Tibial artery (tissue), 4 donors: ENCODE measurements at places on chromosomes 13 and 19.

GRCh38 chr19:41430922-41431321 lies 3.7 kb upstream of the B3GNT8 start:
- peaks cover 32% of the 10 kb centered on the region for H3K36me3 ChIP-seq
- H3K27ac ChIP-seq = no peak overlapping the region
- no peak for DNase-seq
- H3K4me3 ChIP-seq = no peak overlapping the region
- no peaks in the 10 kb centered on the region for H3K27me3 ChIP-seq
- peaks cover 26% of the 10 kb centered on the region for H3K4me1 ChIP-seq

GRCh38 chr19:7000333-7000732 lies 20.9 kb downstream of the MBD3L2B start:
- H3K4me1 ChIP-seq = no peaks in the 10 kb centered on the region
- no peaks in the 10 kb centered on the region for H3K27me3 ChIP-seq
- H3K27ac ChIP-seq = no peak overlapping the region
- H3K4me3 ChIP-seq = no peak overlapping the region
- no peak for DNase-seq
- no peaks in the 10 kb centered on the region for H3K36me3 ChIP-seq

GRCh38 chr13:78334059-78334458 lies 269.3 kb downstream of the POU4F1 start:
- H3K27ac ChIP-seq = no peak overlapping the region
- no peak for DNase-seq
- H3K36me3 ChIP-seq = no peaks in the 10 kb centered on the region
- no peak overlapping the region for H3K4me3 ChIP-seq

DNA sequence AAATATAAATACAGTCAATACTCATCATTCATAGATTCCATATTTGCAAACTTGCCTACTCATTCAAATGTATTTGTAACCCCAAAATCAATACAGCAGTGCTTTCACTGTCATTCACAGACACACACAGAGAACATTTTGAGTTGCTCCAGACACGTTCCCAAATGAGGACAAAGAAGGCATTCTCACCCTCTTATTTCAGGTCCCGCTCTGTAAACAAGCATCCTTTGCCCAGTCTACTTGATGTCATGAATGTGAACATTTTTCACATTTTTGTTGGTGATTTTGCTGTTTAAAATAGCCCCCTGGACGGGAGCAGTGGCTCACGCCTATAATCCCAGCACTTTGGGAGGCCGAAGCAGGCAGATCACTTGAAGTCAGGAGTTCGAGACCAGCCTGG lies 15.5 kb downstream of the C19orf47 start:
- no peaks in the 10 kb centered on the region for H3K27me3 ChIP-seq
- peaks cover 71% of the 10 kb centered on the region for H3K36me3 ChIP-seq
- no peak for DNase-seq
- H3K4me3 ChIP-seq = no peak overlapping the region
- H3K4me1 ChIP-seq = no peaks in the 10 kb centered on the region
- no peak overlapping the region for H3K27ac ChIP-seq
